ENCODE measurements at places on chromosomes 12 and 14.

- no peak for DNase-seq
Measured at GRCh38 chr12:100329800-100330199, 27.1 kb upstream of the SLC17A8 start.

DNA sequence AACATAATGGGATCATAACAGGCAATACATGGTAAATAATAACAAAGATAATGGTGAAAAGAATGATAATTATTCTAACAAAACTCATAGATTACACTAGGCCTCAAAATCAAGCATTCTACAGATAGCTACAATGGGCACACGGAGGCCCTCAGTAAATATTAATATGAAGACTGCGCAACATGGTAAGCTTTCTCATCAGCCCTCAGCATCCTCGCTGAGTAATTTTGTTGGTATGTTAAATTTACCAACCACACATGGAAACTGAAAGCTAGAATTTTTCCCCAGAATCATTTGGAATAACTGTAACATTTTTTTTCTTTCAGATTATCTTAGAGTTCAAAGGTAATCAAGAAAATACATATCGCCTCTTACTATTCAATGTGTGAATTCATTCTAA lies 74.2 kb upstream of the PYGL start:
- no peak for DNase-seq

DNA sequence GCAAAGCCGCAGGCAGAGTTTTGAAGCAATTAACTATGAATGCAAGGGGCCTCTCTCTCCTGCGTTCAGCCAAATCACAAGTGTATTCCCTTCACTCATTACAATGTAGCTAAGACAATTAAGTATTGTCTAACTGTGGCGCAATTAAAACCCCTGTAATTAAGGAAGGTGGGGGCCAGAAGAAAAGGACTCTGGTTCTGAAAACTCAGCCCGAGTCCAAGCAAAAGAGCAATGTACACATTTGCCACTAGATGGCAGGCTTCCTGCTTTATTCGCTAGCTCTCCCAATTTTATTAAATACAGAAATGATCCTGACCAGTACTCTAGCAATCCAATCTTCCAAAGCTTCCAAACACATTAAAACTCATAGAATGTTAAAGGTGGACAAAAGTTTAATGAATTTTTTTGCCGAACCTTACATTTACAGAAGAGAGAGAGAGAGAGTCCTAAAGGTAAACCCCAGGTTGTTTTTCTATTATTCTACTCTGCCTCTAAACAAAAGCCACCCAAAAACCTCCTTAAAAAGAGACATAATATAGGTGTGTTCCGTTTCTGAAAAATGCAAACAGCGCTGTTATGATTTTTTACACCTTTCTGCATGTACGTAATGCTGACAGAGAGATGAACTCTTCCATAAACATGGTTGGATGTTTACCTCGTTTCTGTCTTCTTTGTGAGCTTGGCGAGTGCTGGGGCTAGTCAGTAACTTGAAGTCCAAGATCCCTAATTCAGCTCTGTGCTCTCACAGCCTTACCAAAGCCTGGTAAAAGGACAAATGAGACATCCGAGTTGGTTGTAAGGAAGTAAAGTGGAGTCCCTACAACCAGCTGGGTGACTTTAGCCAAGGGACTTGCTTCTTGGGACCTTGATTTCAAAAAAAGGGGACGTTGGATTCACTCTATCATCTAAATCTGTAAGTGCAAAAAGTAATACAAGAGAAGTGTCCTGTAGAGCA lies 50.9 kb upstream of the VASH1 start:
- no peak for DNase-seq

GRCh38 chr12:95397571-95397970 lies 76.4 kb upstream of the METAP2 start:
- no peak for DNase-seq

- DNase-seq, result no peak
Measured at GRCh38 chr12:6816598-6816997, 5.0 kb upstream of the GPR162 start.

- peak; percentile 37 for DNase-seq
Measured at GRCh38 chr12:55724226-55724939, 4.2 kb downstream of the RDH5 start.

All from activated CD8-positive, alpha-beta memory T cell treated with anti-CD3 and anti-CD28 coated beads for 1 hour (primary cell).